Lower lobe of right lung (tissue), 2 donors: ENCODE measurements at places on chromosomes 4 and X.

- no peak for DNase-seq
- no peaks in the 10 kb centered on the region for H3K27me3 ChIP-seq
- H3K27ac ChIP-seq = no peak overlapping the region
- H3K4me3 ChIP-seq = no peak overlapping the region
Measured at GRCh38 chrX:105228602-105229001, 8.1 kb upstream of the TEX13A start.

DNA sequence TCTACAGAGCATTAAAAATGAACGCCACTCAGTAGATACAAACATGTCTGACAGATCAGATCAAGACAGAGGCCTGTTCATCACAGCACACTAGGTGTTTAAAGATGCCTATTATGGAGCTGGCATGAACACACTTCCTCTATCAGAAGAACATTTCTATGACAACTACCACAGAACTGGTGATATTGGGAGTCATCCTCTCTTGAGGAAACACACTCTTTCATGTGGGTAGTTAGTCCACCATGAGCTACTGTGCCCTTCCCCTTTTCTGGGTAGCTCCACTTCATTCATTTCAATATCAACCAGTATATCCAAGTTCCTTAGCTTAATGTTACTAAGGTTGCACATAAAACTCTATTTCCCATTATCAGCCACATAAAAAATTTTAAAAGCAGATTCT lies 46.7 kb downstream of the MAOB start:
- DNase-seq = no peak
- H3K4me3 ChIP-seq = no peak overlapping the region
- no peak overlapping the region for H3K27ac ChIP-seq
- H3K4me1 ChIP-seq = no peaks in the 10 kb centered on the region
- H3K27me3 ChIP-seq = no peaks in the 10 kb centered on the region

DNA sequence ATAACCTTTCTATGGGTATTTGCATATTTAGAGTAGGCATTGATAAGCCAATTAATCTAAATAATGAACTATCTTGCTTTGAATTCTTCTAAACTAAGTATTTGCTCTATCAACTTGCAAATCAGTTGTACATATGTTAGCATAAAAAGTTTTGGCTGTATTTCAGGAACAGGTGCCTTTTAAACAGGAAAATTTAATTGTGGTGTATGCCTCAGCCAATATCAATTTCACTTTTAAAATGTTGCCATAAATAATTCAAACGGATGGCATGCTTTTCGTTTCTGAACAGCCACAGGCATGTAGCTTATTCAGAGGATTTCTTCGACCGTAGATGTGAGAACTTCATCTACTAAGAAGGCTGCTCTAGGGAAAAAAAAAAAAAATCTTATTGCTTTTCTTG lies 99.9 kb downstream of the DCLK2 start:
- no peak overlapping the region for H3K27ac ChIP-seq
- H3K4me1 ChIP-seq = peaks cover 15% of the 10 kb centered on the region
- H3K4me3 ChIP-seq = no peak overlapping the region
- H3K36me3 ChIP-seq = no peaks in the 10 kb centered on the region
- no peak for DNase-seq

GRCh38 chrX:28835991-28836390 lies 248.7 kb downstream of the IL1RAPL1 start:
- no peaks in the 10 kb centered on the region for H3K4me1 ChIP-seq
- H3K4me3 ChIP-seq = no peak overlapping the region
- DNase-seq = no peak
- no peaks in the 10 kb centered on the region for H3K36me3 ChIP-seq

DNA sequence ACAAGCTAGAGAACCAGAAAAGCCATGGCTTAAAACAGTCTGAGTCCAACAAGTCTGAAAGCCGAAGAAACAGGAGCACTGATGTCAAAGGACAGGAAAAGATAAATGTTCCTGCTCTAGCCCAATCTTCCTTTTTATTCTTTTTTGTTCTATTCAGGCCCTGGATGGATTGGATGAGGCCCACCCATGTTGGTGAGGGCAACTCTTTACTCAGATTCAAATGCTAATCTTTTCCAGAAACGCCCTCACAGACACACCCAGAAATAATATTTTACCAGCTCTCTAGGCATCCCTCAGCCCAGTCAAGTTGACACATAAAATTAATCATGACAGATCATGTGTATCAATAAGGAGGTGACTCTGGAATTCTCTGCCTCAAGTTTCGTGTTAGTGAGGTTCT lies 1002.7 kb downstream of the STPG2 start:
- no peaks in the 10 kb centered on the region for H3K4me1 ChIP-seq
- no peak overlapping the region for H3K27ac ChIP-seq
- H3K4me3 ChIP-seq = no peak overlapping the region
- H3K36me3 ChIP-seq = no peaks in the 10 kb centered on the region

- no peak for DNase-seq
- H3K27ac ChIP-seq = no peak overlapping the region
- H3K4me1 ChIP-seq = peaks cover 94% of the 10 kb centered on the region
- H3K4me3 ChIP-seq = no peak overlapping the region
- no peaks in the 10 kb centered on the region for H3K27me3 ChIP-seq
Measured at GRCh38 chr4:10108818-10109783, 7.5 kb downstream of the WDR1 start.

GRCh38 chr4:47974566-47974965 lies 41.9 kb downstream of the CNGA1 start:
- H3K36me3 ChIP-seq = no peaks in the 10 kb centered on the region
- DNase-seq = no peak
- H3K27me3 ChIP-seq = no peaks in the 10 kb centered on the region
- no peaks in the 10 kb centered on the region for H3K4me1 ChIP-seq

GRCh38 chr4:93066749-93067148 lies 761.8 kb upstream of the ATOH1 start:
- DNase-seq = no peak
- H3K36me3 ChIP-seq = no peaks in the 10 kb centered on the region
- H3K4me3 ChIP-seq = no peak overlapping the region
- H3K4me1 ChIP-seq = no peaks in the 10 kb centered on the region

GRCh38 chrX:53704854-53705253 lies 18.3 kb upstream of the HUWE1 start:
- no peak overlapping the region for H3K27ac ChIP-seq
- H3K27me3 ChIP-seq = no peaks in the 10 kb centered on the region
- no peak for DNase-seq

- H3K27me3 ChIP-seq = no peaks in the 10 kb centered on the region
- H3K36me3 ChIP-seq = peaks cover 74% of the 10 kb centered on the region
- no peak overlapping the region for H3K4me3 ChIP-seq
- H3K4me1 ChIP-seq = no peaks in the 10 kb centered on the region
Measured at GRCh38 chr4:20711335-20711734, 11.1 kb downstream of the PACRGL start.

DNA sequence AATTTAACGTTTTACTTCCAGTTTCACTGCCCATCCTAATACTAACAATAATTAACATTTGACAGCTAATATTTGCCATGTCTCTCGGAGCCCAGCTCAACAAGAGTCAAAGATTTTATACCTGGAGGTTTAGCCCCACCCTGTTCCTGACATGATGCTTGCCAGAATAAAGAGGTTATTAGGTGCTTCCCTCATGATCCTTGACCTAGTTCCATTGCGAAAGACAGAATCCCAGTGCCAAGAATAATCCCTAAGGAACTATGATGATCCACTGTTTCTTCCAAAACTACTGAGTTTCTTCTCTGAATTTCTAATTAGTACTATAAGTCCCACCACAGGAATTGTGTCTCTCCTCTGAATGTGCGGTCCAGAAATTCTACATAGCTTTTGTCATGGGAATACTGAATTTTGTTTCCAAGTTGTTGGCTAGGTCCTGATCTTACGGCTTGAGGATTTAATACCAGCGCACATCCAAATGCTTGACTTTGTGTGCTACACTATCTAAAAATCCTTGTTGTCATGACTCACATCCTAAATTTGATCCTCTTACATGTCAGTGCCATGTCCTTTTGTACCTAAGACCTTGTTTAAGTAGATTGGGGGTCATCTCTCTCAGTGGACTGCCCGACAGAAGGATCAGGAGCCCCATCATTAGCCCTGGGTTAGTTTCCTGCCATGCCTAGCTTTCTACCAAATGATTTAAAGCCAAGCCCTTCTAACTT lies 23.1 kb downstream of the ANTXR2 start:
- peaks cover 26% of the 10 kb centered on the region for H3K36me3 ChIP-seq
- no peak overlapping the region for H3K4me3 ChIP-seq
- no peak for DNase-seq

GRCh38 chrX:45712067-45712466 lies 511.4 kb upstream of the DIPK2B start:
- H3K27ac ChIP-seq = no peak overlapping the region
- DNase-seq = no peak
- H3K4me3 ChIP-seq = no peak overlapping the region
- no peaks in the 10 kb centered on the region for H3K4me1 ChIP-seq
- H3K36me3 ChIP-seq = no peaks in the 10 kb centered on the region
- H3K27me3 ChIP-seq = no peaks in the 10 kb centered on the region

- no peak overlapping the region for H3K27ac ChIP-seq
- DNase-seq = no peak
- no peaks in the 10 kb centered on the region for H3K36me3 ChIP-seq
Measured at GRCh38 chr4:181261279-181261678, 981.9 kb upstream of the TENM3 start.

- H3K27me3 ChIP-seq = no peaks in the 10 kb centered on the region
- H3K4me3 ChIP-seq = no peak overlapping the region
- H3K27ac ChIP-seq = no peak overlapping the region
- no peaks in the 10 kb centered on the region for H3K36me3 ChIP-seq
- H3K4me1 ChIP-seq = no peaks in the 10 kb centered on the region
Measured at GRCh38 chrX:16458208-16458607, 191.8 kb upstream of the S100G start.

DNA sequence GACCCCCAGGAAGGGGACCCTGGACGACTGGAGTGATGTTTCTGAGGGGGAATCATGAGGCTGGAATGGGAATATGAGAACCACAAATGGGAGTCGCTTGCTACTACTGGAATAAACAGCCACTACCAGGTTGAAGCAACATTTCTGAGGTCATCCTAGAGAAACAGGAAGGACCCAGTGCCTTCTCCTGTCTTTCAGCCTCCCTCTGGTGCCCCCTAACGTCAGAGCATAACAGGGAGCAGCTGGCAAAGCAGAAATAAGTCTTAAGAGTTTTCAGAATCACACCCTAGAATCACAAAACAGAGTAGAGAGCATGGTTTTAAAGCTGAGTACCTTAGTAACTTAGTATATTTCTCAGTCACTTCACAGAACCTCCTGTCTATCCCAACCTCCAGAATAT lies 347.8 kb upstream of the PITX2 start:
- H3K36me3 ChIP-seq = no peaks in the 10 kb centered on the region
- DNase-seq = no peak
- no peak overlapping the region for H3K4me3 ChIP-seq
- H3K4me1 ChIP-seq = no peaks in the 10 kb centered on the region

DNA sequence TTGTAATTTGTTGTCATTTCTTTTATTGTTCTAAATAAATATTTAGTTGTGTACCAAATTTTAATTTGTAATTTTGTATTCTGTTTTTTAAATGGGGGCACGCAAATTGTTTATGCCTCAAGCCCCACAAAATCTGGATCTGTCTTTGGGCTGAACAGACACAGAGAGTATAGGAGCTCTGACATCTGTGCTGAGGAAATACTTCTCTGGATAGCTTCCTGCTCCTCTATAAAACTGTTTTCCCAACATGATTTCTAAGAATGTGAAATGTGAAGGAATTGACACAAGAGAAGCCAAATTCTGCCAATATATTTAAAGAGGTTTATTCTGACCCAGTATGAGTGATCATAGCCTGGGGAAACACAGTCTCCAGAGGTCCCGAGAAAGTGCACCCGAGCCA lies 93.0 kb downstream of the IL13RA2 start:
- no peaks in the 10 kb centered on the region for H3K4me1 ChIP-seq
- no peak for DNase-seq
- no peaks in the 10 kb centered on the region for H3K27me3 ChIP-seq
- H3K36me3 ChIP-seq = no peaks in the 10 kb centered on the region
- no peak overlapping the region for H3K4me3 ChIP-seq

GRCh38 chrX:10414156-10414824 lies 206.1 kb downstream of the MID1 start:
- H3K27ac ChIP-seq = no peak overlapping the region
- no peaks in the 10 kb centered on the region for H3K36me3 ChIP-seq
- H3K27me3 ChIP-seq = no peaks in the 10 kb centered on the region
- DNase-seq = no peak
- no peaks in the 10 kb centered on the region for H3K4me1 ChIP-seq
- H3K4me3 ChIP-seq = no peak overlapping the region

- no peak for DNase-seq
- H3K4me3 ChIP-seq = no peak overlapping the region
- H3K36me3 ChIP-seq = no peaks in the 10 kb centered on the region
- H3K27ac ChIP-seq = no peak overlapping the region
- H3K4me1 ChIP-seq = no peaks in the 10 kb centered on the region
- H3K27me3 ChIP-seq = no peaks in the 10 kb centered on the region
Measured at GRCh38 chr4:23970201-23970850, 80.5 kb upstream of the PPARGC1A start.

DNA sequence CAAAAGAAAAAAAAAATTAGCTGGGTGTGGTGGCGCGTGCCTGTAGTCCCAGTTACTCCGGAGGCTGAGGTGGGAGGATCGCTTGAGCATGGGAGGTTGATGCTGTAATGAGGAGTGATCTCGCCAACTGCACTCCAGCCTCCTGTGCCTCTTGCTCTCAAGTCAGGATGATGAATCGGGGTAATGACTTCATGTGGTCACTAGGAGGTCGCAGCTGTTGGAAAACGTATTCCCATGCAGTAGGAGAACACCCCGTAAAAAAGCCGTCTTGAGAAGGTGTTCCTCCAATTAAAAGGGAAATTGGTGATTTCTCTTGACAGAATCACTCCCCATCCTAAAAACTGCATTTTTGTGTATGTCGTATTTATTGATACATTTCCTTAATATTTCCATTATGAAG lies 2.2 kb downstream of the CCNB3 start:
- no peak overlapping the region for H3K4me3 ChIP-seq
- H3K27ac ChIP-seq = no peak overlapping the region
- DNase-seq = no peak
- H3K4me1 ChIP-seq = no peaks in the 10 kb centered on the region
- H3K27me3 ChIP-seq = no peaks in the 10 kb centered on the region

- no peaks in the 10 kb centered on the region for H3K36me3 ChIP-seq
- DNase-seq = no peak
- H3K27me3 ChIP-seq = peaks cover 4% of the 10 kb centered on the region
- no peaks in the 10 kb centered on the region for H3K4me1 ChIP-seq
- H3K27ac ChIP-seq = no peak overlapping the region
Measured at GRCh38 chr4:54176202-54176601, 52.9 kb upstream of the PDGFRA start.

DNA sequence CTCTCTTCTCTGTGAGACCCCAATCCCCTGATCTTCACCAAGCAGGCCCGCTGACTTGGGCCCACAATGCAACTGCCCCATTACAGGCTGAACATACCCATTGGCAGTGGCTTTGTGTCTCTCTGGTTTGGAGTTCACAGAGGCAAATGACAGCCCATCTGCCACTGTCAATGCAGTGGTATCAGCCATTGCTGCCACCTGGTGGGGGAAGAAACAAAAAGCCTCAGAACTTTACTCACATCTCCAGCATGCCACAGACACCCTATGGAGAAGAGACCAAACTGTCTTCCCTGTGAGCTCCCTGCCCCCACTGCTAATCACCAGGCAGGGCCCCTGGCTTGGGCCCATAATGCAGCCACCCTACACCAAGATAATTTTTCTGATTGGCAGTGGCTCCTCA lies 729.3 kb upstream of the ACTRT1 start:
- H3K36me3 ChIP-seq = no peaks in the 10 kb centered on the region
- H3K4me1 ChIP-seq = no peaks in the 10 kb centered on the region
- H3K27me3 ChIP-seq = no peaks in the 10 kb centered on the region
- DNase-seq = no peak

- H3K36me3 ChIP-seq = no peaks in the 10 kb centered on the region
- H3K4me3 ChIP-seq = no peak overlapping the region
- H3K4me1 ChIP-seq = no peaks in the 10 kb centered on the region
- H3K27me3 ChIP-seq = no peaks in the 10 kb centered on the region
- no peak for DNase-seq
Measured at GRCh38 chr4:170887396-170887795, 797.6 kb upstream of the AADAT start.
